Activated T-cell treated with anti-CD3 and anti-CD28 coated beads, Interleukin-2, amount 50 U/mL, for 24 hours (primary cell): ENCODE measurements at places on chromosomes 2 and 18.

- no peak for DNase-seq
These were observed 15.9 kb upstream of the CCDC85A start for GRCh38 chr2:56167616-56168562.

GRCh38 chr2:177329064-177329463 lies 63.5 kb upstream of the AGPS start:
- DNase-seq, result no peak

GRCh38 chr2:241802421-241803318 lies 6.3 kb upstream of the NEU4 start:
- peak; percentile 32 for DNase-seq

- DNase-seq, result no peak
These were observed 117.1 kb upstream of the MCFD2 start for GRCh38 chr2:47032773-47033101.

- no peak for DNase-seq
These were observed 166.7 kb downstream of the MCFD2 start for GRCh38 chr2:46748735-46749531.
